ENCODE measurements at places on chromosomes 4 and X.

- no peak for DNase-seq
These were observed 28.9 kb upstream of the WDR17 start for GRCh38 chr4:176036585-176037205.

GRCh38 chr4:81804849-81805248 lies 333.1 kb upstream of the RASGEF1B start:
- DNase-seq: no peak

GRCh38 chr4:104969394-104970082 lies 177.1 kb upstream of the TET2 start:
- peak; percentile 52 for DNase-seq

DNA sequence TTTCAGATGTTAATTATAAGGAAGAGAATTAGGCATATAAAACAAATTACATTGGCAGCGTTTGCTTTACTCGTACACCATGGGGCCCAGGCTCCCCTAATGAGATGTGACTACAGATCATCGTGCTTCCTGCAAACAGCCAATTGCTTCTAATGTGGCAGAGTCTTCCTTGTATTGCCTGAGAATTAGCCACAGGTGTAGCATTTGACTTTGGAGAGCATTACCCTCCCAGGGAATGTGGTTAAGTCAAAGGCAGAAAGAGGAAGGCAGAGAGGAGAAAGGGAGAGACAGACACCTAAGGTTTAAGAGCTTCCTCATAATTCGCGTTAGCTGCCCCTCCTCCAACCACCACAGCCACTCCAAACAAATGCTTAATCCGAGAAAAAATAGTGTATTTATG lies 97.0 kb downstream of the MID1IP1 start:
- DNase-seq: no peak

GRCh38 chrX:44784241-44784640 lies 59.6 kb upstream of the DUSP21 start:
- DNase-seq: no peak

DNA sequence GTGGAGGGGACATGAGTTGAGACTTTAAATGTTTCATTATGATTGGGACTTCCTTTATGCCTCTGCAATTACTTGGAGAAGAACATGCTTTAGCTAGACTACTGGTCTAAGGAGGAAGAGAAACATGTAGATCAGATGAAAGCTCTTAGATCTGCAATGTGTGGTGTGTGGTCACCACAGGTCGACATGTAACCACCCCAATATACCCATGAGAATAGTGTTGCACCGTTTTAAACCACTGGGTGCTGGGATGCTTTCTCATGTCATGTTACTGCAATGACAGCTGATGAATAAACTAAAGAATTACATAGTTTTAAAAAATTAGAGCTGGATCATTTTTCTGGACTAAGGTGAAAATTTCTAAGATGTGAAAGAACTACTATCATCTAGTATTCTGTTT lies 1039.7 kb downstream of the RAPGEF2 start:
- peak; percentile 75 for DNase-seq

GRCh38 chr4:143555676-143556075 lies 42.2 kb downstream of the SMARCA5 start:
- no peak for DNase-seq

DNA sequence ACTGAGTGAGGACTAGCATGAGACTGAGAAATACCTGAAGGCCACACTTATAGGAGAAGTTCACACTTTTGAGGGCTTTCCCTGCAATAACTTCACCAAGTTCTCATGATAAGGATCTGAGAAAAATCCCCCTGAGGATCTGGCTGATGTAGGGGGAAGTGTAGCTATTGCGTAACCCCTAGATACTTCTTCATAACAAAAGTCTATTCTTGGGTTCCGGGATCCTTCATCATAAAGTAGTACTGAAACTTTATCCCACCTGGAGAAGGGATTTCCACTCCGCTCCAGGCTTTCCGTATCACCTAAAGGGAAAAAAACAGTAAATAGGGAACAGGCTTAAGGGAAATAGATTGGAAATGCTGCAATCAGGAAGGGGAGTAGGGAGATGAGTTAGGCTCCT lies 13.3 kb downstream of the USP27X start:
- DNase-seq: no peak

DNA sequence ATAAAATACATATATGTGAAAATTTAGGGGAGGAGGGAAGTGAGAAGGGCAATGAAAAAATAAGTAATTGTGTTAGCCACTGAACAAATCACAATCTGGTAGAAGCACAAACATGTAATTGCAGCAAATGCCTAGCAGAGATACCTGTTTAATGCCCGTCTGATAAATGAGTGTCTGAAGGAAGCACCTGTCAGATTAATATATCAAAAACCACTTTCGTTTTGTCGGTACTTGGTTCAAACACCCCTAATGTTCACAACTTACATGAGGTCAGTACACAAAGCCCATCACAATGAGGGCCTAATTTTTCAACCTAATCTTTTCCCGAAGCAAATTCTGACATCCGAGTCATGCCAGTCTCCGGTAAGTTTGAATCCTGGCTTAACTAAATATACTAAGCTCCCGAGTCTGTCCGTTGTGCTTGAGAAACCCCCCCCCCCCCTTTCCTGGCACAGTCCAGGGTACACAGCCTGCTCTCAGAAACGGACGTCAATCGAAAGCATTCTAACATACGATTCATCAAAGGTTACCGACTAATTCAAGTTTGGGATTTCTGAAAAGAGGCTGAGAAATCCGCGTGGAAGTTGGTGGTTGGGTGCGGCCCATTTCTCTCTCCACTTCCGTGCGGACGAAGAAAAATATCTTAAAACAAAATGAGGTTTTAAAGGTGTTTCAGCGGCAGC lies 758 bp downstream of the SDAD1 start:
- DNase-seq: no peak

DNA sequence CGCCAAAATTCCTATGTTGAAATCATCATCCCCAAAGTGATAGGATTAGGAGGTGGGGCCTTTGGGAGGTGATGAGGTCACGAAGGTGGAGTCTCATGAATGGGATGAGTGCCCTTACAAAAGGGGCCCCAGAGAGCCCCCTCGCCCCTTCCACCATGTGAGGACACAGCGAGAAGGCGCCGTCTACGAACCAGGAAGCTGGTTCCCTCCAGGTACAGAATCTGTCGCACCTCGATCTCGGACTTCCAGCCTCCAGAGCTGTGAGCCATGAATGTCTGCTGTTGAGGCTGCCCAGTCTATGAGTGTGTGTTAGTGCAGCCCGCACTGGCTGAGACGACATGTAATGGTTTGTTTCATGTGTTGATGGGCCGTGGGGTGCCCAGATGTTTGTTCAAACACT lies 60.3 kb downstream of the PRKX start:
- DNase-seq: no peak

DNA sequence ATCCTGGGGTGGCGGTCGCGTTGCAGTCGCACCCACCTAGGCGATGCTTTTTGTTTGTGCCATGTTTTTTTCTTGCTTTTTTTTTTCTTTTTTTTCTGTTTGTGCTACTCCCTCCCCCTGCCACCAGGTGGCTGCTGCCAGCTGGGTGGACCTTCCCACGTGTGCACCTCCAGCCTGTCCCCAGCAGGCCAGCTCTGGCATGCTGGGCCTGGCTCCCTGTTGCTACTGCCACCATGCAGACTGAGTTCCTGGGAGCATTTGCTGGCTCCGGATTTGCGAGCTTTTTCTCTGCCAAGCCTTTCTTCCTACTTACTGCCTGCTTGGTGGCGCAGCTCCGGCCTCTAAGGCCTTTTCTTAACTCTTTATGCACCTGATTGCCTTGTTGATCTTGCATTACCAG lies 161.2 kb upstream of the WDFY3 start:
- DNase-seq: no peak

DNA sequence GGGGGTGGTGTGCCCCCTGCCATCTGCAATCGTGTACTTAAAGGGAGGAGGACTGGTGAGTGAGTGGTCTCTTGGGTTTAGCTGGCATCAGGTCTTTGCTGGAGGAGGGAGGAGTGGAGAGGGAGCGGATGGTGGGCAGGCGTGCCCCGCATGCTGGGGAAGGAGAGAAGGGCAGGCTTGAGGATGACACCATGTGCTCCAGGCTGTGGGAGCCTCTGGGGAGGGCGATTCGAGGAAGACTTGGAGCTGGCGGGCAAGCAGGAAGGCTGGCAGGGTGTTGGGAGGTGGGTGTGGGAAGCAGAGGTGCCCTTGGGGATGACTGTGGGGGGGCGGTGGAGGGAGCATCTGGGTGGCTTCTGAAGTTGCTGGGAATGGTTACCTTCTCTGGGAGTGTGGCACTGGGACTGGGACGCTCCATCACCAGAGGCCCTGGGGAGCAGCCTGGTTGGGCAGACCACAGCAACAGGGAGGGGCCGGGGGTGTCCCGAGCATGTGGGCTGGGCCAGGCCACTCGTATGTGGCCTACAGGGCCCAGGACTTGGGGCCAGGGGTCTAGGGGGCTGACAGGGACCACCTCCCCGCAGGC lies 30.8 kb upstream of the AFAP1 start:
- no peak for DNase-seq

- no peak for DNase-seq
These were observed 56.5 kb upstream of the PHKA2 start for GRCh38 chrX:19040373-19040772.
